GM10248 (cell line): ENCODE measurements at places on chromosomes 13 and 19.

GRCh38 chr19:1279782-1280341, 4.5 kb downstream of the FAM174C start:
- DNase-seq, result peak; percentile 87

DNA sequence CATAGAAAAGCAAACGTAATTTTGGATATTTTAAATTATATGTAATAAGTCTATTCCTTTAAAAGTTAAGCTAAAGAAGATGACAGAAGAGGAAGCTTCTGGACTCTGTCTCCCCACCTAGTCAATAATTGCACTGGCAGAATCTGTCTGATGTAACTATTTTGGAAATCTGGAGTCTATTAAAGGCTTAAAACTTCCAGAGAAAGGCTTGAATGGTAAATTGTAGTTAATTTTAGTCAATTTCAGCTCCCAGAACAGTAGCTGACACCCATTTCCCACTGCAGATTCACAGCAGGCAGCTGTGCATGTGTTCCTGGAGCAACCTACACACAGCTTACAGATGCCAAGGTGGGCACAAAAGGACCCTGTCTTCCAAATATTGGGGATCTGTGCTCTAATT, 304.1 kb downstream of the PCDH20 start:
- DNase-seq, result no peak

- no peak for DNase-seq
Measured at GRCh38 chr19:23785982-23786381, 27.3 kb upstream of the ZNF681 start.

DNA sequence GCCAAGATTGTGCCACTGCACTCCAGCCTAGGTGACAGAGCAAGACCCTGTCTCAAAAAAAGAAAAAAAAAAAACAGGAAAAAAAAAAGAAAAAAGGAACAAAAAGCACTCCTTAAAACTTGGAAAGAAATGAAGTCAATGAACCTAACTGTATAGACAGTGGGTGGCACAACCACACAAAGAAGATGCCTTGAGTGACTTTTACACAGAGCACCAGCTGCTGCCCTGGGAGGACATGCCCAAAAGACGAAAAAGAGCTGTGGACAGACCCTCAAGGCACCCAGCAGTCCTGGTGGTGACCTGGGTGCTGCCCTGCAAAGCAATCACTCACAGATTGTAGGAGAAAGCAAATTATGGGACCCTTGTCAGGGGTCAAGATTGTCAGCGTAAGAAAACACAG, 5.9 kb upstream of the LAMP1 start:
- DNase-seq, result no peak

GRCh38 chr13:49828453-49828852, 36.0 kb upstream of the KPNA3 start:
- DNase-seq, result no peak

DNA sequence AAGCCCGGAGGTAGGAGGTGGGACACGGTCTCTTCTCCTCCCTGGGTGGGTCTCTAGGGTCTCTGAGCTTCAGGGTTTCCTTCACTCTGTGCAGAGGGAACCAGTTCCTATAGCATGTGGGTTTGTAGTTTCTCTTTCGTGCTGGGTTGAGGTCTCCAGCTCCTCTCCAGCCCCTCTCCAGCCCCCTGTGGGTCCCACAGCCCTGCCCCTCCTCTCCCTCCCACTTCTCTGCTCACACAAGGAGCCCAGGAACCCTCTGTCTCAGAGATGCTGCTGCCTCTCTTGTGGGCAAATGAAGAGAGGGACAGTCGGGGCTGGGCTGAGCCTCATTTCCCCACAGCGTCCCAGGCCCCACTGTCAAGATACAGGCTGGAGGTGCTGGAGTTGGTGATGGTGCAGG, 1.4 kb downstream of the SIGLEC7 start:
- no peak for DNase-seq

GRCh38 chr19:15331419-15332310, 674 bp downstream of the BRD4 start:
- peak; percentile 73 for DNase-seq
